ENCODE measurements at places on chromosomes 1 and 21.

DNA sequence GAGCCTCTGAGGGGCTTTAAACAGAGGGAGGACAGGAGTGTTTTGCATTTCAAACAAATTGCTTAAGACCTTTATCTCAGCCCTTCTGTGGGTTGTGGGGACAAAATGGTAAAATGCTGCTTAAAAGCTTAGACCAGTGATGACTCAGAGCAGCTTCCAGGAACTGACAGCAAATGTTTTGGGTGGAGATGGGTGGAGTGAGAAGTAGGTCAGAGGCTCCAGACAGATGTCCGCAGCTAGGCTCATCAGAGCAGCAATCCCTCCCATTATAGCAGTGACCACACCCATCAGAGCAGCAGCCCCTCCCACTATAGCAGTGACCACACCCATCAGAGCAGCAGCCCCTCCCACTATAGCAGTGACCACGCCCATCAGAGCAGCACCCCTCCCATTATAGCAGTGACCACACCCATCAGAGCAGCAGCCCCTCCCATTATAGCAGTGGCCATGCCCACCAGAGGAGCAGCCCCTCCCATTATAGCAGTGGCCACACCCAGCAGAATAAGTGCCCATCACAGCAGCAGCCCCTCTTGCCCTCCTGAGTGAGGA is 532.2 kb downstream of the MATN1 start:
- no peak for DNase-seq

DNA sequence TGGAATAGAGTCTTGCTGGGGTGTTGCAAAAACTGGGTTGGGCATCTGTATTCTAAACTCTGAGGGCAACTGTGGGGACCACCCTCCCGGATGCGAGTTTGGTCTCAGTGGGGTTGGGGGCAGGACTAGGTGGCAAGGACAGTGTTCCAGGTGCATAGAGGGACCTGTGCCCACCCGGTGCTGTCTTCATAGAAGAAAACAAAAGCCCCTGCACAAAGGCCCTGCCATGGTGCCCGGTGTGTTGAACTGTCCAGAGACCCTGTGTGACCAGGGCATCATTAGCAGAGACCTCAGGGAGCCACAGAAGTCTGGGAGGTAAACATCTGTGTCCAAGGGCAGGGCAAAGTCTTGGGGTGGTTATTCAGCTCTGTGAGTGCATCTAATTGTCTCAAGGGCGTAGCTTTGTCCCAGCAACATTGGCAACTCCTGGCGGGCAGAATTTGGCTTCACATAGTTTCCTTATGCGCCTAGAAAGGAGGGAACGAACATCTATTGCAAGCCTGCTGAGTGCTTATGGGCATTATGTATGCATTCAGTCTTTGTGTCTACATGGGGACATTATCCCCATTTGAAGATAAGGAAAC is 72.2 kb upstream of the IFFO2 start:
- DNase-seq = no peak

GRCh38 chr1:93033029-93033428 is 46.1 kb upstream of the MTF2 start:
- DNase-seq = no peak

GRCh38 chr1:8397511-8397910 is 79.6 kb downstream of the SLC45A1 start:
- no peak for DNase-seq

GRCh38 chr1:54375712-54376429 is 30.3 kb downstream of the SSBP3 start:
- DNase-seq = no peak

GRCh38 chr1:101474039-101474665 is 237.3 kb downstream of the S1PR1 start:
- no peak for DNase-seq

GRCh38 chr1:115222616-115223402 is 115.2 kb downstream of the NGF start:
- no peak for DNase-seq

- DNase-seq = no peak
Observed at GRCh38 chr1:174301295-174302077, 142.2 kb downstream of the RABGAP1L start.

DNA sequence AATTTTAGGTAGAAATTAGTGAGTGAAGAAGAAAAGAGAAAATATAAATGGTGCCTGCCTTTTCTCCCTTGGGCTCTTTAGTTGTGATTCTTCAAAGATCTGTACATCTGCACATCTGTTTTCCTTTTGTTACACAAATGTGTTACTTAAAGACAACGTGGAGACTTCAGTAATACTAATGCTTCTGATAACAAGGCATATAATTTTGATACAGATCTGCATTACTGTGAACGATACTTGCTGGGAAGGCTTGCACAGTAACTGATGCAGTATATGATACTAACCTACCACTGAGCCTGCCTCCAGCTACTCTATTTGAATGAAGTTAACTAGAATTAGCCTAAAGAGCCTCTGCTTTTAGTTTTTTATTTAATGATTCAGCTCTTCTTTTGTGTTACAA is 244.6 kb downstream of the COL11A1 start:
- no peak for DNase-seq

DNA sequence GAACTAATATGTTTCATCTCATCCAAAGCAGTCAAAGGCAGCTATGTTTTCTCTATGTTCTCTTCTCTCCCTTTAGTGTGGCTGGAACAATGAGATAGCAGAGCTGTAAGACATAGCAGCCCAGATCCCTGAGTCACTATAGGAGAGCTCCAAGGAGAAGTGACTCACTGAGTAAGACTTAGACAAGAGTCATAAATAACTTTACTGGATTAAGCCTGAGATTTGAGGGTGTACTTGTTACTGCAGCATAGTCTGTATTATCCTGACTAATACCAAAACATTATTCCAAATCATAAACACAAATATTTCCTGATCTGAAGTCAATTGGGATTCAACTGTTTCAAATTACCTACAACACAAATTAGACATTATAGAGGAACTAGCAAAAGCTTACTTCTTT is 3.9 kb downstream of the KRTAP19-8 start:
- DNase-seq = no peak

DNA sequence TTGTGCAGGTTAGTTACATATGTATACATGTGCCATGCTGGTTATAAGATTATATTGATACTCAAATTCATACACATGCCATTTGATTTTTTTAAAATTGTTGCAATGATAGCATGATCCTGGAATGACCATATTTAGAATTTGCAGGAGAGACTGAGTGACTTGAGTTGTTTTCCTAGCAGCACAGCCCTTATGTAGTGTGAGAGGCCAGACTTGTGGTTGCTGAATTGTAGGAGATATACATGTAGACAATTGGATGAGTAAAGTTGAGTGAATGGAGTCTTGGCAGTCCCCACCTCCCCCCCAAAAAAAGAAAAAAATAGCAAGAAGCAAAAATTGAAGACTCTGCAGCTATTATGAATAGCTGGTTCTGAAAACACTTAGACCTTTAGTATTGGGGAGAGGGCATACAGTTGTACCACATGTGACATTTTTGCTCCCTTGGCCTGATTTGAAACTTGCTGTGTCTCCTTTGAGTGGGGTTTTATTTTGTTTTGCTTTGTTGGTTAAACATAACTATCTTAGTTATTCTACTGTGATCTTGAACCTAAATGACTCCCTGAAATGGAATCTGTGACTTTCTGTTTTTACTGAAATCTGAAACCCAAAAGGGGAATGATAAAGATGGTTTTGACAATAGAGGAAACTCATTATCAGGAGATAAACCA is 280.3 kb downstream of the HMCN1 start:
- no peak for DNase-seq

- no peak for DNase-seq
Observed at GRCh38 chr1:221839321-221839720, 97.4 kb upstream of the DUSP10 start.

DNA sequence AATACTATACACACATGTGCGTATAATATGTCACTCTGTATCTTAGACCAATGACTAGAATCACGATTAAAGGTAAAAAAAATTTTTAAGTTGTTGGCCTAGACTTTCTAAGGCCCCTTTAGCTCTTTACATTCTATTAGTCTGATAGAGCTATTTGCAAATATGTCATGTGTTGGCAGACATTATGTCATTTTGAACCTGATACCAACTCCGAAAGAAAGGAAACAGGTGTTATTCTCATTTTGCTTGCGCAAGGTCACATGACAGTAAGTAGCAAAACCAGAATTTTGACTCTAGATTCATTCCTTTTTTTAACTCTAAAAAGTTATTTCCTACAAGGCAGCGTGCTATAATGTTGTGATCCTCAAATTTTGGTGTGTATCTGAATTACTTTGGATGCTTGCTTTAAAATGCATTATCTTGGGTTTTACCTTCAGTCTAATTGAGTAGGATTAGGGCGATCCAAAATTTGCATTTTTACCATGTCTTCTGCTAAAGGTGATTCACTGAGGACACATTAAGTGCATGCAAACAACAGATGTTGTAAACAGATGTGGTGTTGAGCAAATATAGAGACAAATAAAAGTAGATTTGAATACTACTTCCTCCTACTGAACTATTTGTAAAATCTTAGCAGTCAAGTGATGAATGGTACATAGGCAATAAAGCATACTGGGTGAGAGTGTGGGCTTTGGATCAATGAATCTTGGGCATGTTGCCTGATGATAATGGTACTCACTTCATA is 63.5 kb upstream of the KIAA1614 start:
- no peak for DNase-seq

- no peak for DNase-seq
Observed at GRCh38 chr1:206979379-206980043, 9.3 kb upstream of the FCAMR start.

DNA sequence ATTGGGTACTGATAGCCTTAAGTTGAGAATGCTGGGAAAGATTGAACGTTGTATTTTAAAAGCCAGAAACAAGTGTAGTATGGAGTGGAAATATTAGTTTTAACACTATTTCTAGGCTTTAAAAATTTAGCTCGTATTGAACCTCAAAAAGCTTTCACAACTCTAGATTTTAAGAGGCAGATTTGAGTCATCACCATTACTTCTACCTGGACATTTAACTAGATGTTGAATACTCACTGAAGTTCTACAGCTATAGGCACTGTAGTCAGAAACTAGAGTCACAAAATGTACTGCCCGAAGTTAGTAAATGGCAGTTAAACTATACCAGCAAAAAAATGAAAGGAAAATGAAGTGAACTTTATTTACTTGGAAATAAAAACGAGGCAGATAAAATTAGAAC is 96.5 kb downstream of the NEK7 start:
- DNase-seq = no peak

- DNase-seq = no peak
Observed at GRCh38 chr21:29144736-29145353, 14.4 kb downstream of the MAP3K7CL start.

DNA sequence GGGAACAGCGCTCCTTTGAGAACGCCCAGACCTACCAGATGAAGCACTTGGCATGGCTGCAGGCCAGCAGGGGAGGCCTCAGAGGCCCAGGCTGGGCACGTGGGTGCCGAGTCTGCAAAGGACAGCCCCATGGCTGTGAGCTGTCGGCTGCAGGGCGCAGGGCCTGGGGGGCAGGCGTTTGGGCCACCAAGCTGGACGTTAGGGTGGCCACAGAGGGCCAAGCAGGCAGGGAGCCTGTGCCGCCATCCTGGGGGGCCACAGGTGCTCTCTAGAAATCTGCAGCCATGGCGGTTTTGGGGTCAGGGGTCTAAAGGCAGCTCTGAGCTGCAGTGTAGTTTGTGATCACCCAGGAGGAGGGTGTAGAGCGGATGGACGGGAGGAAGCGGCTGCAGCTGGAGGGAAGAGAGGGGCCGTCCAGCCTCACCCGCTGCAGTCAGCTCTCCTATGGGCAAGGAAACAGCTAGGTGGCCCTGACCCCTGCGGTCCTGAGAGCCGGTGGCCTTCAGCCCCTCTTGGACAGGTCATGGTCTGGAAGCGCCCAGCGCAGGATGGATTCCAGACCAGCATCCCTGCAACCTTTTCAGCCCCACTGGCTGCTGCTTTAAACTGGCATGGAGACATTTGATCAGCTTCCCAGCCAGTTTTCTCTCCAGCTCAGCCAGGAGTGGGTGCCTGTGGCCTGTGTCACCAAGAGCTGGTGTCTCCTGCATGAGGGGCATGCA is 11.0 kb downstream of the IBA57 start:
- DNase-seq = no peak

GRCh38 chr1:10530281-10530740 is 55.6 kb downstream of the PEX14 start:
- DNase-seq = no peak

GRCh38 chr1:180567654-180568053 is 8.9 kb downstream of the OVAAL start:
- no peak for DNase-seq

DNA sequence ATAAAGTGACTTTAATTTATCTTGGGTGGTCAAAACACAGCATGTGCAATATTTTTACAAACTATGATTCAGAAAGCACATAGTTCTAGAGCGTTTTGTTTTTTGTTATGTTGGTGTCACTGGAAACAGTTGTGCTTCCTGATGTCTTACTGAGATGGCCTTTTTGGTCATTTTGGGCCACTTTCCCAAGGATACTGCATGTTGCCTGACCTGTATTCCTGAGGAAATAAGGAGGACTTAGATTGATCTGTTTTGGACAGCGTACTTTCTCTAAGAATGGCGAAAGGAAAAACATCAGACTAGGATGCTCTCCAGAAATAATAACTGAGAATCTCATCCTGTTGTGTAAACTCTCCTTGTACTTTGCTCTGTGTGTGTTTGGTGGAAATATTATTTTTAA is 451.2 kb downstream of the USP25 start:
- DNase-seq = no peak

DNA sequence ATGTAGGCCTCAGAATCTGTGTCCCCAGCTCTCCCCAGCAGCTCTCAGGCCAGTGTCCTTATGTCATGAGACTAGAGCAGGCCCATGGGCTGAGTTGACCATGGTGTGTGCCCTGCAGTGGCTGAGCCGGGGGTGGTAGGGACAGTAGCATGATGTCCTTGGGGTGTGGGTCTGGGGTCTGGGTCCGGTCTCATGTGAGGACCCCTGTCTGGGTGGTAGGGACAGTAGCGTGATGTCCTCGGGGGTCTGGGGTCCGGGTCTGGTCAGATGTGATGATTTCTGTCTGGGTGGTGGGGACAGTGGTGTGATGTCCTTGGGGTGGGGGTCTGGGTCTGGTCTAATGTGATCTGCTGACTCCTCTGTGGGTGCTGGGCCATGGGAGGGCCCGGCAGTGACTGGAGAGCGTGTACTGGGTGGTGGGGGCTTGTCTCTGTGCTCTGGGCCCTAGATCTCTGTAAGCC is 64.5 kb downstream of the OBSCN start:
- no peak for DNase-seq

GRCh38 chr1:117059334-117059677 is 820 bp upstream of the TTF2 start:
- DNase-seq = peak; percentile 10

- DNase-seq = no peak
Observed at GRCh38 chr1:228152097-228152917, 2.6 kb downstream of the GJC2 start.

DNA sequence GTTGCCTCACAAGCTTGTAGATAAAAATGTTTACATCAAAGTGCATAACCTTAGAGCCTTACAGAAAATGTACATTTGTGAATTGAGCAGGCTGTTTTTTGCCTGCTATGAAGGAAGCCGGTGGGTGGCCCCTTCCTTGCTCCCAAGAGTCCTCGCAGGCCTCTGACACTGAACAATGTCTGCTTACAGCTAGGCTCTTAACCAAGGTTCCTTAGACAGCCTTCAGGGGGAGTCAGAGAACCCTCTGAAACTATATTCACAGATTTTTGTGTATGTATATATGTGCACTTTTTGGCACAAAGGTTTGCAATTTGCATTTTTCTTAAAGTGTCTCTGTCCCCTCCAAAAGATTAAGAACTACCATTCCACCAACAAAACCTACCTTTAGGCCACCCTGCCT is 282.6 kb downstream of the BARHL2 start:
- DNase-seq = no peak

- no peak for DNase-seq
Observed at GRCh38 chr1:206897175-206897574, at the start of gene IL24. Gene IL24, plus strand, starts transcription at chr1:206897443. Its CDS starts 390 bp downstream, at chr1:206897833.
